ENCODE measurements at places on chromosomes 6 and 20. TPM values are rescaled to one million over a fixed set of nuclear protein-coding genes. Genes with fewer than 3 reads are reported as not detected.
A peak's percentile ranks its signal among the peaks of the same experiment; 100 is the strongest.

The ISM1 gene
- not detected for total RNA-seq

The BMP2 gene
- 0.38 TPM for total RNA-seq

The TAAR5 gene
- not detected for total RNA-seq

DNA sequence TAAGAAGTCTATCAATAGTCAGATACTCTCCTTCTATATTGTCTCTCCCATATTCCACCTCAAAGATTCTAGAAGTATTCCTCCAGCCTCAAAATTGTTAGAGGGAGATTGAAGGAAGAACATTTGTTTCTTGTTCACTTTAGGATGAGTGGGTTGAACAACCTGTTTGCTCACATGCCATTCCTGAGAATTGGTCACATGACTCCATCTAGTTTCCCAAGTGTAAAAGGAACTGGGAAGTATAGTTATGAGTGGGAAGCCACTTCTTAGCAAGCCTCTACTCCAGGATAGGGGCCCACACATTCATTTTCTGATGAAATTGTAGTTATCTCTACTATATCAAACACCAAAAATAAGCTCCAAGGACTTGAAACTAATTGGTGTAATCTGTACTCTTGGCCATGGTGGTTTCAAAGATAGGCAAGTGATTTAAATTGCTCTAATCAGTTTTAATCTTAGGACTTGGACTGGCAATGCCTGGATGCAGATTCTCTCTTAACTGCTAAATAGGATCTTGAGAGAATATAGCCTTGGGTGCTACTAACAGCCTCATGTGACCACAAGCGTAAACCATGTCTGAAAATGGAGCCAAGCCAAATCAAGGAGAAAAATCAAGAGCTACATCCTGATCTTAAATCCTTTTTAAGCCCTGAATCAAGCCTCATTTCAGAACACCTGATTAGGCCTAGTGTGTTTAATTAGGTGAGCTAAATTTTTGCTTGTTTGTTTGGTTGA, 758.7 kb upstream of the MAN1A1 start:
- no peaks in the 10 kb centered on the region for H3K27me3 ChIP-seq
- no peak overlapping the region for H3K27ac ChIP-seq
- DNase-seq: no peak
- H3K4me3 ChIP-seq: no peak overlapping the region
- H3K4me1 ChIP-seq: no peaks in the 10 kb centered on the region

GRCh38 chr6:25642667-25643328, 9.2 kb upstream of the SCGN start:
- no peak overlapping the region for H3K27ac ChIP-seq
- DNase-seq: no peak
- no peaks in the 10 kb centered on the region for H3K4me1 ChIP-seq
- H3K36me3 ChIP-seq: no peaks in the 10 kb centered on the region

DNA sequence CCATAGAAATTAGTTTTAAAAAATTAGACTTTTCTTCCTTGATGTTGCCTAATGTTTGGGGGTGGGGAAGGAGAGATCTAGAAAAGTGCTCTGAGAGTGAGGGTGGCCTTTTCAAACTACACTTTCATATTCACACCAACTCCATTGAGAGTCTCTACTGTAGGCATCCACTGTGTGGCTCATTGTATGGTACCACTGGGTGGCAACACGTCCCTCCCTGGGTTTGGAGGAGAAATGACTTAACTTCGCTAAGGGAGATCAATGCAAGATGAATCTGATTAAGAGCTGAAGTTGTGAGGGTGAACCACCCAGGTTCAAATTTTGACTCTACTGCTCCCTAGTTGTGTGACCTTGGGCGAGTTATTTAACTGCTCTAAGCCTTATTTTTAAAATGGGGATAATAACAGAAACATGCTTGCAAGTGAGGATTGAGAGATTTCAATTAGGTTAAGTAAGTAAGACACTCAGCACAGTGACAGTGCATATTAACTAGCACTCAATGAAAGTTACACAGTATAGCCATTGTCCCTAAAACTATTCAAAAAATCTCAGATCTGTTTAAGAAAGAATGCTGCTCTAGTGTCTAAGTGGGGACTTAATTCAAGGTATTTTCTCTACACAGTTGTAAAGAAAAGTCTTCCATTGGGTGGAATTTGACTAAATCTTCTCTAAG, 193.5 kb upstream of the CNR1 start:
- DNase-seq: peak; percentile 13
- peaks cover 33% of the 10 kb centered on the region for H3K4me1 ChIP-seq
- H3K4me3 ChIP-seq: peak overlapping the region; percentile 25
- H3K27ac ChIP-seq: peak overlapping the region; percentile 80

- no peak overlapping the region for H3K4me3 ChIP-seq
- H3K27me3 ChIP-seq: no peaks in the 10 kb centered on the region
- H3K27ac ChIP-seq: no peak overlapping the region
- H3K36me3 ChIP-seq: no peaks in the 10 kb centered on the region
- no peaks in the 10 kb centered on the region for H3K4me1 ChIP-seq
- DNase-seq: no peak
Observed at GRCh38 chr6:155595284-155595683, 139.6 kb upstream of the NOX3 start.

DNA sequence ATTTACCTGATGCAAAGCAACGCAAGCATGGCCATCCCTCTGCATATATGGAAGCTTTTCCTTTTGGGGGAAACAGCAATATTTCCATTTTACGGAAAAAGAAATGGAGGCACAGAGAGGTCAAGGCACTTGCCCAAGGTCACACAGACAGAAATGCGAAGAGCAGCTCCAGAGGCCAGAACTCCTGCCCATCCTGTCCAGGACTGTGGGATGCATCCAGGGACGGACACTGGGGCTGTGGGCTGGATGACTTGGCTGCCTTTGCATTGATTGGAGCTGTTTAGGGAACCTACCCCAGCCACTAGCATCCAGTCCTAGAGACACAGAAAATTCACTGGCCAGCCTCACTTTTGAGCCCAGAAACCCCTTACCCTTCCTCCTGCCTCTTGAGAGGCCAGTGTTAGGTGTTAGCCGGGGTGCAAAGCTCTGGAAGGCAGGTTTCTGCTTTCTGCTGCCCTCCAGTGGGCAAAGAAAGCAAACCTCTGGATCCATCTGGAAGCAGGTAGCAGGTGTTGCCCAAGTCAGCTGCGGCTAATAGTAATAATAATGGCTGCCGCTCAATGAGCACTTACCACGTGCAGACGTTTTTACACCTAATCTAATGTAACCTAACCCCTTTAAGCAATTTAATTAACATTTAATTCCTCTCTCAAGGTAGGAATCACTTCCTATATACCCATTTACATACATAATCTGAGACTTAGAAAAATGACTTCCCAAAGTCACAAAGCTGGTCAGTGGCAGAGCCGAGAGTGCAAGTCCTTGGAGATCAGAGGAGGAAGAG, 31.7 kb upstream of the CCN5 start:
- no peaks in the 10 kb centered on the region for H3K27me3 ChIP-seq
- H3K4me1 ChIP-seq: 0 out of 2 replicates have a peak, but pooled peaks cover 3% of the 10 kb centered on the region
- no peak overlapping the region for H3K27ac ChIP-seq
- H3K4me3 ChIP-seq: no peak overlapping the region
- H3K36me3 ChIP-seq: no peaks in the 10 kb centered on the region
- peak; percentile 74 for DNase-seq

DNA sequence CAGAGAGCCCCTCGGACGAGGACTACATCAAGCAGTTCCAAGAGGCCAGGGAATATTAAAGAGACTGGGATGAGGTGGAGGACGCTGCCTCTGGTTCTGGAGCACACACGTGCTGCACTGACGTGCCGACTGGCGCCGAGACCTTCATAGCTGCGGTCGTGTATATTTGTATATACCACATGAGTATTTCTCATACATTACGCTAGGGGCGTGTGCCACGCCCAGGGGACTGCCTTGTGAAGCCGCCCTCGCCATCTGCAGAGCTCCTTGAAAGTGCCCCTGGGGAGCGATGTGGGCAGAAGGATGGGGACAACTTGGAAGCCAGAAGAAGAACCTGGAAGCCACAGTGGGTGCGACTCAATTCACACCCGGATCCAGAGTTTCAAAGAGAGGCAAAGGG, 78.3 kb downstream of the ISM1 start:
- no peaks in the 10 kb centered on the region for H3K4me1 ChIP-seq
- H3K4me3 ChIP-seq: no peak overlapping the region
- no peak for DNase-seq
- H3K36me3 ChIP-seq: no peaks in the 10 kb centered on the region

DNA sequence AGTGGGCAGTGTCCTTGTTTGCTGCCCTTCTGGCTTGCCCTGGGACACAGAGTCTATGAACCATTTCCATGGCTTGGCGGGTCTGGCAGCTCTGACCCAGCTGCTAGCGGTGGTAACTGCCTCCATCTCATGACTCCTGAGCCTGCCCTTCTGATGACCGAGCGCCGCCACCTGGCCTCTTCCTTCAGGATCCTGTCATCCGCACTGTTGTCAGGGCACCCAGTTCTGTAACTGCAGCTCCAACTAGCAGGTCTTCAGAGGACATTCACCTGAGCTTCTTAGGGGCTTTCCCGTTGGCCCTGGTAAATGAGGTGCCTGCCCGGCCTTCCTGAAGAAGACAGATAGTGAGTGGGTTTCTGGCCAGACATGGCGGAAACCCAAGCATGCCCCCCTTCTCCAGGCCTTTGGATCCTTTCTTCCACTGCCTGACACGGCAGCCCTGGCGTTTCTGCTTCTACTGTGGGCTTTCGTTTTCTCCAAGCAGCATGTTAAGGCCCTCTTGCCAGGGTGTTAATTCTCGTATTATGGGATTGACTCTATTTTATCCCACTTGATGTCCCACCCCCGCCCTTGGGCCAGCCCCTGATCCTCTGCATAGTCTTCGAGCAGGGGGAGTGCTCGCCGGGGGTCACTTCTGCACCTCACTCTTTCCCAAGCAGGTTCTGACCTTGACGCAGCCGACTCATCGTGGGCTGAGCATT, 24.7 kb downstream of the PACSIN1 start:
- H3K27me3 ChIP-seq: 0 out of 2 replicates have a peak, but pooled peaks cover 8% of the 10 kb centered on the region
- H3K36me3 ChIP-seq: no peaks in the 10 kb centered on the region
- peak; percentile 20 for DNase-seq
- peaks cover 3% of the 10 kb centered on the region for H3K4me1 ChIP-seq

- no peak overlapping the region for H3K4me3 ChIP-seq
- H3K27me3 ChIP-seq: no peaks in the 10 kb centered on the region
- H3K36me3 ChIP-seq: no peaks in the 10 kb centered on the region
- H3K27ac ChIP-seq: no peak overlapping the region
- no peak for DNase-seq
- H3K4me1 ChIP-seq: peaks cover 1% of the 10 kb centered on the region
Observed at GRCh38 chr6:95569560-95569959, 7.8 kb upstream of the MANEA start.
